ENCODE measurements at places on chromosomes 3 and 15.
A peak's percentile ranks its signal among the peaks of the same experiment; 100 is the strongest.

GRCh38 chr15:59017449-59017848, 30.0 kb downstream of the RNF111 start:
- DNase-seq: no peak

GRCh38 chr3:126665959-126666657, 11.2 kb upstream of the TXNRD3 start:
- DNase-seq: peak; percentile 58

GRCh38 chr3:187641320-187642016, 28.7 kb downstream of the SST start:
- DNase-seq: no peak

GRCh38 chr3:184578822-184579221, 17.2 kb downstream of the EPHB3 start:
- no peak for DNase-seq

DNA sequence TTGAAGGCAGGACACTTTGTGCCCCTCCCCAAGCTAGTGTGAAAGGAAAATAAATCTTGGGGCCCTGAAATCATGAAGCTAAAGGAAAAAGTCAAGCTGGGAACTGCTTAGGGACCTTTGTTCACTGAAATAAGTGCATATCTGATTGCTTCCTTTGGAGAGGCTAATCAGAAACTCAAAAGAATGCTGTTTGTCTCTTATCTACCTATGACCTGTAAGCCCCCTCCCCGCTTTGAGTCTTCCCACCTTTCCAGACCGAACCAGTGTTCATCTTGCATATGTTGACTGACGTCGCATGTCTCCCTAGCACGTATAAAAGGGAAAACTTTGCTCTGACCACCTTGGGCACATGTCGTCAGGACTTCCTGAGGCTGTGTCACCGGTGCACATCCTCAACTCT, 53.1 kb downstream of the SLC30A4 start:
- no peak for DNase-seq

DNA sequence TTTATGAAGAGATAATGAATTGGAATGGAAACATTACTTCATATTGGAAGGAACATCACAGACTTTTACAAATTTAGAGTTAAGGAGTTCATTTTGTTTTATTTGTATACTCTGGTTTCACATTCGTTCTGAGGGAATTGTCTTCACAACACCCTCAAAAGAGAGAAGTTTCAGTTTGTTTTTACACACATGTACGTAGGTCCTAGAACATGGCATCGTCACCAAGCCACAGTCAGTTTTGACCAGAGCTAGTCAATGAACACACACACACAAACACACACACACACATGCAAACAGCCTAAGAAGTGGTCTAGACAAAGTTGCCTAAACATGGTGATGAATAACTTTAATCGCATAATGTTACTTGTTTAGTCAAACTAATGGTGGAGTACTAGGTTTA, 427.9 kb upstream of the BCHE start:
- no peak for DNase-seq

DNA sequence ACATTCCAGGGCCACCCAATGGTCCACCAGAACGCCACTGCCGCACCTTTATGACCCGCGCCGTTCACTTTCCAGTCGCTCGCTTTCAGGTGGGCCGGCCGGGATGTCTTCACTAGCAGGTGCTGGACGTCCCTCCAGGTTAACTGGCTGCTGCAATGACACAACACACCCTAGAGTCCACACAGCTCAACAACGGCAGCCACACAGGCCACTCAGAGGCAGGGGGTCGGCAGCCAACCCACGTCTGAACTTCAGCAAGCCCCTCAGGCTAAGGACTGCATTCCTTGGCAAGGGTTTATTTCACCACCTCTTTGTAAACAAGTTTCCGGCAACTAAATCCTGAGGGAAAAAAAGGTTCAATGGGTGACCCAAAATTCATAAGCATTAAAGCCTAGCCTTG, 89.2 kb upstream of the SNRPA1 start:
- DNase-seq: no peak
